Upper lobe of left lung (tissue), 6 donors: ENCODE measurements at places on chromosomes 4 and X.

DNA sequence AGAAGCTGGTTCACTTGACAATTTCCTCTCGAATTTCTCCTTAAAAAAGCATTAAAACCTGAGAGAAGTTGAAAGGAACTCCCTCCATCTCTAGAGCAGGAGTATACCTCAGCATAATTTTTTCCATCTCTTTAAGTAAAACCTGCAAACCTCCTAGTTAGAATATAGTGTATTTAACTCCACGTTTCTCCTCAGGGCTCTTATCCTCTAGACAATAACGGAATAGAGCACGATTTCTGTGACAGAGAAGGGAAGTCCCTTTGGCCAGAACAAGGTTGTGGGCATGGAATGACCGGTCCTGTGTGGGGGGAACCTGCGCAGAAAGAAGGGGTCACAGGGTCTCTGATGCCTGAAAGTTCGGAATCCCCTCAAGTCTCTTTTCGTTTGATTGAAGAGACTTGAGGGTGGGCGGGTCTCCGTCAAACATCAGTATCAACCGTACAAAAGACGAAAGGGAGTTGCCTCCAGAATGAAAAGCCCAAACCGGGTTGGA is 697 bp downstream of the ZNF280C start:
- no peak for DNase-seq

GRCh38 chrX:54049801-54050200 is 5.5 kb upstream of the PHF8 start:
- no peak for DNase-seq

- no peak for DNase-seq
Observed at GRCh38 chr4:2159931-2160330, 82.0 kb downstream of the HAUS3 start.

DNA sequence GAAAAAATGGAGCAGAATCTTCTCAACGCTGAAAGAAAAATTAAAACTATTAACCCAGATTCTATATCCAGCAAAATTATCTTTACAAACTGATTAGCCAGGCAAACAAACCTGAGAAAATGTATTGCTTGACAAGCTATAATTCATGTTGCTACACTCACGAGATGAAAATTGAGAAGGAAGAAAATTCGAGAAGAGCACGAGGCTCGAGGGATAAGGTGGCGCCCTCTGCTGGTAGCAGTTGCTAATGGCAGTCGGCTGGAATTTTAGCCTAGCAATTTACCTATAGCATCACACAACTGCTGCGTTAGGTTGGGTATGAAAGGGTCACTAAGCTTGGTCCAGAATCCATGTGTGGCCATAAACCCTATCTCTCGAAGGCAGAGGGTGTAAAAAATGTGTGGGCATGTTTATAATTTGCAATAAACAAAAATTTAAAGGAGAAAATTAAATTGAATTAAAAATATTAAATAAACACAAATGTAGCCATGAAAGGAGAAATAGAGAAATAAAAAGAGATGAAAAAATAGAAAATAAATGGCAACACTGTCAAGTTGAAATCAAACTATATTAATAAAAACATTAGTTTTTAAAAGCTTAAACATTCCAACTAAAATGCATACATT is 126.6 kb downstream of the PPP4R3C start:
- DNase-seq, result peak; percentile 21

DNA sequence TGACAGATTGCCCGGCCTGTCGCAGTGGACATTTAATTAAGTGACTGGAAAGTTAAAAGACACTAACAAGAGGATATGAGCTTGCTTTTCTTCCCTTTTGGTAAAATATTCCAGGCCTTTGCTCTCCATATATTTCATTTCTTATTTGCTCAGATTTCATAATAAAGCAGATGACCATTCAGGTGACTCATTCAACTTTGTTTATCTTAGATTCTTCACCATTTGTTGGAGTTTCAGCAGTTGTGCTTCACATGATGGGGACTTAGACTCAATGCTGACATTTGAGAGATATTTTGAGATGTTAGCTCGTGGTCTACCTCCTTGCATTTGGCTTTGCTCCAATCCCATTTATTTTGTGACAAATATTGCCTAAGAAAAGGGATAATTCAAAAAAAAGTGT is 312.2 kb downstream of the ARHGAP24 start:
- DNase-seq, result no peak

- DNase-seq, result no peak
Observed at GRCh38 chr4:183986291-183986970, 81.3 kb downstream of the STOX2 start.

DNA sequence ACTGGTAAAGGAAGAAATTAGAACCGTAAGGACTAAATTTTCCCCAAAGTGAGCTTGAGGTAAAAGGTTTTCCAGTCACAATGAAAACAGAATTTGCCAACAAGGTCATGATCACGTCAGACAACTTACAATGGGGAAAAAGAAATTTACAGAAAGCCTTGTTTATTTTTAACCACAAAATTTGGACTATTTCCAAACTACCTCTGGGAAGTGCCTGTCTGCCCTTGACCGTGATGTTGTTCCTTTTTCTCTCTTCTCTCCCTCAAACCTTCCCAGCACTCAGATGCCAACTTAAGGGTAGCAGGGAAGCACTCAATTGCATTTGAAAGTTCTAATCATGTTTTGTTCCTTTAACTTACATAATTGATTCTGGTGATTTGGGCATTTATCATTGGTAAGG is 32.5 kb downstream of the MEPE start:
- DNase-seq, result no peak

- no peak for DNase-seq
Observed at GRCh38 chr4:146143888-146144287, 31.6 kb upstream of the LSM6 start.

DNA sequence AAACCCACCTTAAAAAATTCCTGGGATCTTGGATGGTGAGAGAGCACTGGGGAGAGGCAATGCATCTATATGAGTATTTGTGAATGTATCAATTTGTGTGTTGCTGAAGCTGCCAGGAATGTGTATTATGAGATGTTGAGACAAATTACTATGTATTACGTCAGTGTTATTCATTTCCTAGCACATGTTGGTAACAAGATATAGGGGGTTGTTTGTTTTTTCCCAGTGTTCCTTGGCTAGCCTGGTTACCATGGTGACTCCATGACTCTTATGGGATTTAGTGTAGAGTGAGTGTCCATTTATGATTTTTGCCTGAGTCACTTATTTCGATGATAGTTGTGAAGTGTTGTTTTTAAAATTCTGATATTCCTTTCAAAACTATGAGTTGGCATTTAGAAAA is 65.6 kb downstream of the RAB40A start:
- no peak for DNase-seq

DNA sequence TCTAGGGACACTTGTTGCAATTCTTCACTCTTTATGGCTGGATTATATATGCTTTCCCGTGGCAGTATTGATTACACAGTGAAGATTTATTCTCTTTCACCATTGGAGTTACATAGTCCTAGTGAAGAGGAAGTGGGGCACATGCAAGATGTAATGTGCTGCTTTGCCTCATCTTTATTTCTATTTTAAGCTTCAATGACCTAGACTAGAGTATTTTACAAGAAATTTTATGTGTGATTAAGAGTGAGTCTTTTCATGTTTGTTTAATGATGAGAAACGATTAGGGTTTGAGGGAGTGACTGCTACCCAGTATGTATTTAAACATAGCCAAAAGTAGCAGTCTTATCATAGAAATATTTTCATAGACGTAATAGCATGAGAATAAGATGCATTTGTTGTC is 30.8 kb downstream of the DIAPH2 start:
- no peak for DNase-seq

DNA sequence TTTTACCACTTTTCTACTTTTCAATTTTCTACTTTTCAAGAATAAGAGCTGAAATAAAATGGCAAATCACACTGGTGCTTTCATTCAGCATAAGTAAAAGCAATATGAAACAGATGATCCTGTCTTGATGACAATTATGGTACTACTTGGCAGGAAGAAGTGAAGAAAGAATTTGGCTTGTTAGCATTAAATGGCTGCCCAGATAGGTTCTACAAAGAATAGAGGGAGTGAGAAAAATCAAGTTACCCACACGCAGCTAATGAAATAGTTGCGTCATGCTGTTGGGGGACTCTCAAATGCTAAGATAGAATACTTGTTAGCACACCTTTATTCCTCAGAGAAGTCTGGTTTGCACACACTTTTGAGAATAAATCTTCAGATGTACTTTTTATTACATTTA is 12.5 kb upstream of the LCORL start:
- DNase-seq, result no peak

GRCh38 chr4:127139788-127140286 is 492.9 kb upstream of the INTU start:
- no peak for DNase-seq

DNA sequence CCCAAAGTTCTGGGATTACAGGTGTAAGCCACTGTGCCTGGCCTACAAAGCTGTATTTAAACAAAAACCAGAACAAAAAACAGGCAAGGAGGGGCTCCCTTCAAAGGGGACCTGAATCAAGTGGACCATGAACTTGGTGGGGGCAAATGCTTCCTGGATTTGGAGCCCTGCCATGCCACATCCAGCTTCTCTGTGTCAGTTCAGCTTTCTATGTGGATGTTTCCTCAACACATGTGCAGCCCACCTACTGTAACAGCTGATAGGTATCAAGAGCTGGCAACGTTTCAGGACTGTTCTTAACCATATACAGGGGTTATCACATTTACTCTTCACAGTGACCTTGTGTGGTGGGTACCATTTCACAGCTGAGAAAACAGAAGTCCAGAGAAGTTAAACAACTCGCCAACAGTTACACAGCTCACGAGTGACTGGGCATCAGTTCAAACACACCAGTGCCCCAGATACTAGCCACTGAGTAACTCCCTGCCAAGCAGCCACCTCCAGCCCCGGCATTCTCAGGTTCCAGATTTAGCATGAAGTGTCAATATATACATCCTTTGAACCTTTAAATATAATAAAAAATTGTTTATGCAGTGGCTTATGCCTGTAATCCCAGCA is 7.5 kb downstream of the GPR143 start:
- no peak for DNase-seq

DNA sequence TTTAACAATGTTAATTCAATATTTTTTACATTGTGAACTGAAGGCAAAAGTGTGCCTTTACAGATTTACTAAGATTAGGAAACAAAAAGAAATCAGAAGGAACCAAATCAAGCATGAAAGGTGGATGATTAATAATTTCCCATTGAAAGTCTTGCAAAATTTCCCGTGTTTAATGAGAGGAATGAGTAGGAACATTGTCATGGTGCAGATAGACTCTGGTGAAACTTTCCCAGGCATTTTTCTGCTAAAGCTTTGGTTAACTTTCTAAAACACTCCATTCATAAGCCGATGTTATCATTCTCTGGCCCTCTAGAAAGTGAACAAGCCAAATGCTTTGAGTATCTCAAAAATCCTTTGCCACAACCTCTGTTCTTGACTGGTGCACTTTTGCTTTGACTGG is 1522.8 kb upstream of the PABPC4L start:
- DNase-seq, result no peak

GRCh38 chr4:41538887-41539498 is 1.0 kb downstream of the LIMCH1 start:
- DNase-seq, result no peak

- no peak for DNase-seq
Observed at GRCh38 chrX:106951230-106951629, 31.0 kb downstream of the CLDN2 start.

GRCh38 chr4:7752649-7753048 is 187.0 kb downstream of the AFAP1 start:
- DNase-seq, result no peak

- DNase-seq, result no peak
Observed at GRCh38 chrX:14641681-14642655, 112.6 kb downstream of the GLRA2 start.

- DNase-seq, result no peak
Observed at GRCh38 chrX:72409993-72410392, 104.3 kb upstream of the CITED1 start.

GRCh38 chr4:150119492-150119891 is 41.2 kb downstream of the DCLK2 start:
- DNase-seq, result no peak

- no peak for DNase-seq
Observed at GRCh38 chr4:24169956-24170355, 280.1 kb upstream of the PPARGC1A start.

GRCh38 chrX:137482136-137482535 is 83.8 kb upstream of the ZIC3 start:
- DNase-seq, result no peak

- DNase-seq, result no peak
Observed at GRCh38 chr4:20217951-20218350, 33.8 kb upstream of the SLIT2 start.
